Lower leg skin (tissue), 4 donors: ENCODE measurements at places on chromosomes 5 and 9.

DNA sequence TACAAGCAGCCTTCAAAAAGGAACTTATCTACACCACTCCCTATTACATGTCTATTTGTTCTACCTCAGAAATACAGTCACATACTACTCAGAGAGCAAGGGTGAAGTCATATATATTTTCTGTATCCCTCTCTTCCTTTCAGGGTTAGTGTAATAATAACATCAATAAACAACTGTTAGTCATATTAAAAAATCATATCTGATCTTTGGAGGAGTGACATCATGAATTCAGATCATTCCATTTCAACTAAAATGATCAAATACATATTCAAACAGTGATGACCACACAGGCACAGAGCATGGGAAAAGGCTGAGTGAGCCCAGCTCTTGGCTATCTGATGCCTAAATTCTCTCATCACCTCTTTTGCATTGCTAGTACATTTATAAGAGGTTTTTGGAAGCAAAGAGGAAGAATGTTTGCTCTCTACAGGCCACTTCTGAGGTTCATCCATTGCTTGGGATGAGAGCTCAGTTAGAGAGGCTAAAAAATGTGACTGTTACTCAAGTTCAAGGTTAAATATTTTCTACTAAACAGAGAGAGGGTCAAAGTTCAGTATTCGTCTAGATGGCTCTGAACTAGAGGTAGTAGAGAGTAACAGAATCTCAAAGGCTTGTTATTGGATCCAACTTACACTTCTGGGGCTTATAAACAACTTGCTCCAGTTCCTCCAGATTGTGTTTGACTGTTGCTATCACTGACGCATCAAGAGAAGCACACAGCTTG lies 39.0 kb downstream of the RIGI start:
- DNase-seq: no peak

DNA sequence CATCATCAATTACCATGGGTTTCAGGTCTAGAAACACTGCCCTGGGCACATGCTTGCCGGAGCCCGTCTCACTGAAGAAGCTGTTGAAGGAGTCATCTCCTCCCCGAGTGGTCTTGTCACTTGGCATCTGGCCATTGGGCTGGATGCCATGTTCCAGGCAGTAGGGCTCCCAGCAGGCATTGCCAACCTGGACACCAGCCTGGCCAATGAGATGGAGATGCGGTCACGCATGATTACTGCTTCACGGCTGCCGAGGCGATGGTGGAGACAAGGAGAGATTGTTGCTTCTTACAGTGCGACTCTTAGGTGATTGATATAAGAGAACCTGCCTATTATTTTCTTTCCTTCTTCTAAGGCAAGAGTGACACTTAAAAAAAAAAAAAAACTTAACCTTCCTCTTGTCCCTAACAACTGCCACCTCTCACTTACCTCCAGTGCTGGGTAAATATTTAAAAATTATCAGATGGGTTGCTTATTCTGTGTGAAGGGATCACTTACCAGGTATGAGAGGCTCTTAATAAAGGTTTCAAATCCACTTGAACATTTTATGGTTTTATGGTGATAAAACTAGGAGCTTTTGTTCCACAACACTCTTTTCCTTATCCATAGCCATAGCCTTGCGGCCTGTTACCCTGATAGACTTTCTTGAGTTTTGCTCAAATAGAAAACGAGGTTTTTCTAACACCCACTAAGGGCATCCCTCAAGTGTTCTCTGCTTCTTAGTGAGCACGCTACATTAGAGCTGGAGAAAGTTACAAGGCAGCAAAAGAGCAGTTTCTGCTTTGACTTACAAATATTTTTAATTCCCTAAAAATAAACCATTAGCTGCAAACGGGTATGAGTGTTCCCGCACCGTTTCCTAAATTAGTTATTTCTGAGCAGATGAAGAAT lies 41.2 kb downstream of the NIM1K start:
- no peak for DNase-seq

DNA sequence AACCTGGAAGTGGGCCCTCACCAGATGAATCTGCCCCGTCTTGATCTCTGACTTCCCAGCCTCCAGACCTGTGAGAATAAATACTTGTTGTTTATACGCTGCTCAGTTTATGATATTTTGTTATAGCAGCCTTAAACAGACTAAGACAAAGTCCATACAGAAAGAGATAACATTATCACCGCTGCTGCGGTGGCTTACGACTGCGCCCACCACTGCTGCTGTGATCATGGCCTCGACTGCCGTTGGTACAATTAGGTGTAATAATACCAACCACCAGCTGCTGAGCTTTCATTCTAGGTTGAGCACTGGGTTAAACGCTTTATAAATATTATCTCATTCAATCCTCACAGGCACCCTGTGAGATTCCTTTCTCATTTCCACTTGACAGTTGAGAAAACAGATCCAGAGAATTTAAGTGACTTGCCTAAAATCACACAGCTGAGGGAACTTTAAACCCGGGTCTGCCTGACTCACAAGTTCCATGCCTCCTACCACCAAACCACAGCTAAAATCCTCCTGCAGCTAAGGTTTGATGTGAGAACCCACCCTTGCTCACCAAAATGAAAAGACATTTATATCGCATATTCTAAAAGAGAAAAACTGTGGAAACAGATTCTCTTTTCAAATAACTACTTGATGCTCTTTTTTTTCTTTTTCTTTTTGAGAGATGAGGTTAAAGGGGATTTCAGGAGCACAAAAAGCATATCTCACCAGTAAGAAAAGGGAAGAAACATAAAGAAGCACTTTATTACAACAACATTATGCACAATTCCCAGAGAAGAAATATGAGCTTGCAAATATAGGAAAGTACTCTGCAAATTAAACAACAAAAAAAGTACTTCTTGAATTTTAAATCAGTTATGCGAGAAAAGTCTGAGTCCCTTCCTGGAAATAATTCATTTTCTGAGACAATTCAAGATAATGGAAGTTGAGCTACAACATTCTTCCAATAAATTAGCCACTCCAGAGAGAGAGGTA lies 23.9 kb downstream of the GOLM1 start:
- no peak for DNase-seq

- no peak for DNase-seq
These were observed 52.2 kb downstream of the GARNL3 start for GRCh38 chr9:127316586-127317323.

- DNase-seq: no peak
These were observed 58.0 kb upstream of the SYNPO start for GRCh38 chr5:150582241-150583109.

DNA sequence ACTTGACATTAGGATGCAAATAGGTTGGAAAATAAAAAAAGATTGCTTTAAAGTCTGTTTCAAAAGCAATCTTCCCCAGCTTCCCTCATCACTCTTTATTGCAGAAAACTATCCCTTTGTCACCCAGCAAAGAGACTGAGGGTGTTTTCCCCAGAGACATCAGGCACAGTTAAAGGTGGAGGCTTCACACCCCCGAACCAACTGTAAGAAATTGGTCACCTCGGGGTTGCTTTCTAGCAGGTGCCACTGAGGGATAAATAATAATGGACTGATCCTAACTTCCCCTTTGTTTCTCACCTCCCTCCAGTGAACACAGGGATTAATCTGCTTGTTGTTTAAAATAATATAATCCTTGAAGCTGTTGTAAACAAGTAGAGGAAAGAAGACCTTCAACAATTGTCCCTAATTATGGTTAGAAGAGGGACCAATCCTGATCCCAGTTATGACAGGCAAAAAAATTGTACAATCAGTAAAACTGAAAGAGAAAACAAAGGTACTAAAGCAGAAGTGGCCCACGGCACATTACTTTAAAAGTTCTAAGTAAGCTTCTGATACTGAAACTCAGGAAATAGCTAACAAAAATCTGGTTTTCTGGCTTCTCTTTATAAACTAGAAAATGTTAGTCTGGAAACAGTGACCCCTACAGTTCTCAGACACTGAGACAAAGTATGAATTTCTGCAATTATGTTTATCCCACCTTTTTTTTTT lies 6.6 kb upstream of the PCSK1 start:
- no peak for DNase-seq

GRCh38 chr5:90638878-90639277 lies 80.3 kb downstream of the ADGRV1 start:
- no peak for DNase-seq
